ENCODE measurements at places on chromosomes 4 and X.

- no peak for DNase-seq
These were observed 46.7 kb downstream of the GPRASP3 start for GRCh38 chrX:102767287-102767686.

DNA sequence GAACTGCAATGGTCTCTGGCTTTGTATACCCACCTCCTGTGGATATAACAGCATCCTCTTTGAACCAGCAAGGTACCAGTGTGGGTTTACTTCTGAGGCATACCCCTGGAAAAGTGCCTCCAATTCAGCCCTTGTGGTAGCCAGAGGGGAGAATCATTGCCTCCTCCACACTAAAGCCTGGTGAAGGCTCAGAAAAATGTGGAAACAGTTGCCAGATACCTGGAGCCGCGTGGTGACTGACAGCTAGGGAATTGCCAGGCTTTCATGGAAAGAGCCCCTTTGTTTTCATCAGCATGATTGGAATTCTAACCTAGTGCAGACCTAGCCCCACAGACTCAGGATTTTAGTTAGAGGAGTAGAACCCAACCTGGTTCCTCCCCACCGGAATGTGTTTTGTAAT lies 168.6 kb upstream of the KLF3 start:
- no peak for DNase-seq

- no peak for DNase-seq
These were observed 254.5 kb downstream of the UNC5C start for GRCh38 chr4:95294321-95294720.

- no peak for DNase-seq
These were observed 182.1 kb upstream of the NUDT6 start for GRCh38 chr4:123104310-123105025.

DNA sequence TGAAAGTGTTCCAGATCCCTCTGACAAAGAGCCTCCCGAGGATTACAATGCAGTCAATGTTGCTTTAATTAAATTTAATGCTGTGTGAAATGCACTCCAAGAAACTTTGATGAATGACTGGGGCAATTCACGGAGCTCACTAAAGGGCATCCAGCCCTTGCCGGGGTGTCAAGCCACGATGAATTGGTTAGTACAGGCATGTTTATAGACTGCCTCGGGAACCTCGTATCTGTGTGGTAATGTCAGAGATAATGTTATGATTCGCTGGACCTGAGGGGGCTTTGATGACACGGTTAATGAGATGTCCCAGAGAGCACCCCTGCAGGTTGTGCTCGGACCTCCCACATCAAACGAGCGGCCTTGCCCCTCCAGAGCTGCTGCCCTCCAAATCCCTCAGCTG lies 428.8 kb downstream of the NKX6-1 start:
- peak; percentile 3 for DNase-seq

GRCh38 chrX:638482-639131 lies 8.0 kb downstream of the SHOX start:
- DNase-seq: no peak

- no peak for DNase-seq
These were observed 64.8 kb downstream of the TSC22D3 start for GRCh38 chrX:107710617-107711391.

DNA sequence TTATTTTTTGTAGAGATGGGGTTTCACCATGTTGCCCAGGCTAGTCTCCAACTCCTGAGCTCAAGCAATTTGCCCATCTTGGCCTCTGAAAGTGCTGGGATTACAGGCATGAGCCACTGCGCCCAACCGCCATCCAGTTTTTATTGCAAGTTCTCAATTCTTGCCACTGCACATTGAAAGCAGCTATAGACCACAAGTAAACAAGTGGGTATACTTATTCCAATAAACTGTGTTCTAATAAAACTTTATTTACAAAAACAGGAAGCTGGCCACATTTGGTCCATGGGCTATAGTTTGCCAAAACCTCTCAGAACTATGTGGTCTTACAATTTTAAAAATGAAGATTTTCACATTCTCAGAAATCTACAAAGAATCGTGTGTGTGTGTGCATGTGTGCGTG lies 313.6 kb upstream of the RASGEF1B start:
- no peak for DNase-seq

- no peak for DNase-seq
These were observed 42.0 kb downstream of the SOD3 start for GRCh38 chr4:24837336-24837735.

- DNase-seq: no peak
These were observed 10.7 kb downstream of the CLNK start for GRCh38 chr4:10673817-10674369.

GRCh38 chr4:170773709-170774273 lies 684.0 kb upstream of the AADAT start:
- DNase-seq: no peak

GRCh38 chrX:116757491-116757890 lies 294.7 kb upstream of the CT83 start:
- no peak for DNase-seq

DNA sequence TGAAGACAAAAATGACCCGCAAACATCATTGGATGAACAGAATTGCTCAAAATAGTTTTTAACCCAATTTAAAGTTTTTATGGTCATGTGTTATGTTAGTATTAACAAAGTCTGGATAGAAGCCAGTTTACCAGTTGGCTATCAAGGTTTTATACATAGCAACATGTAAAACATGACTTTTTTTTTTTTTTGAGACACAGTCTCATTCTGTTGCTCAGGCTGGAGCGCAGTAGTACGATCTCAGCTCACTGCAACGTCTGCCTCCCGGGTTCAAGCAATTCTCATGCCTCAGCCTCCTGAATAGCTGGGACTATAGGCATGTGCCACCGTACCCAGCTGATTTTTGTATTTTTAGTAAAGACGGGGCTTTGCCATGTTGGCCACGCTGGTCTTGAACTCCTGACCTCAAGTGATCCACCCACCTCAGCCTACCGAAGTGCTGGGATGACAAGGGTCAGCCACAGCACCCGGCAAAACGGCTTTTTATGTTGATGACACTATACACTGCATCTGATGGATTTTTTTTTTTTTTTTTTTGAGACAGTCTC lies 3.4 kb downstream of the SAT1 start:
- DNase-seq: no peak

- no peak for DNase-seq
These were observed 251.5 kb downstream of the RASL11B start for GRCh38 chr4:53113431-53114225.

- no peak for DNase-seq
These were observed 19.5 kb downstream of the PRKG2 start for GRCh38 chr4:81195475-81195874.

DNA sequence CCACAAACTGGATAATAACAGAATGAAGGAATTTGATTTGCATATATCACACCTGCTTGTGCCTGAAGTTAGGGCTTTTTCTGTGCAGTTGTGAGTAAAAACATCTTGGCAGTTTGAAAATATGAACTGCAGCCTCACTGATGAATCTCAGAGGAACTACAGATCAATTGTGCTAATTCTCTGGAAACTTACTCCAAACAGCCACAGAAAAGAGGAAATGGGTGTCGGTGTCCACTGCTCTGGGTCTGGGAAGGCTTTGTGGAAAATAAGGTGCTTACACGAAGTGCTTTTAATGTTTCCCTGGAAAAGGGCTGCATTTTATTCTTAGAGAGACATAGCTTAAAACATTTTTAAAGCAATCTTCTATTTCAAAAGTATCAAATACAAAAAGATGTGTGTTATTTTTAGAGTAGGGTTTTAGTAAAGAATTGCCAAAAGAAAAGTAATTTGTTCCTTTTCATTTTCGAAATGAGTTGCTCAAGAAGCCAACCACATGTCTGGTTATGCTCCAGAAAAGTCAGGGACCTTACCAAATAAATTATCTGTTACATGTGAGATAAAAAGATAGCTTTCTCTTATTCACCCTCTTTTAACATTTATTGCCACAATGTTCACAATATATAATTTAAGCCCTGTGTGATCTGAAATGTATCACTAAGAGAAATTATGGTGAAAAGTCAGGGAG lies 240.1 kb downstream of the FRAS1 start:
- DNase-seq: no peak

- no peak for DNase-seq
These were observed 966 bp upstream of the KIAA0232 start for GRCh38 chr4:6781561-6781960.

DNA sequence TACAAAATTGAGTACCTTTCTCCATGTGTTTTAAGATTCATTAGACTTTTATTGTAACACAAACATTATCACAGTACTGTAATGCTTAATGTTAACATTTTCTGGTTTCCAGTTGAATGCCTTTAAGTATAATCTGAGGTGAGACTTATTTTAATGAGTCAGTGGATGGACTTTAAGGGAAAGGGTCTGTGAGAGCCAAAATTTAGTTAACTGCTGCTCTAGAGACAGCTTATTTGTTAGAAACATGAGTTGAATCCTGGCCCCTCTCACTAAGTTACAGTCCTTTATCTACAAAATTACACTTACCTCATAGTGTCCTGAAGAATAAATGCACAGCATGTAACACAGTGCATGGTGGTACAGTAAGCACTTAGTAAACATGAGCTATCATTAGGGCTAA lies 66.0 kb downstream of the PGRMC2 start:
- no peak for DNase-seq

- DNase-seq: peak; percentile 18
These were observed at the start of gene SMIM10 for GRCh38 chrX:134990801-134991481. TSS of gene SMIM10 (plus strand) at chrX:134990991. CDS start at chrX:134991096, 105 bp downstream.

DNA sequence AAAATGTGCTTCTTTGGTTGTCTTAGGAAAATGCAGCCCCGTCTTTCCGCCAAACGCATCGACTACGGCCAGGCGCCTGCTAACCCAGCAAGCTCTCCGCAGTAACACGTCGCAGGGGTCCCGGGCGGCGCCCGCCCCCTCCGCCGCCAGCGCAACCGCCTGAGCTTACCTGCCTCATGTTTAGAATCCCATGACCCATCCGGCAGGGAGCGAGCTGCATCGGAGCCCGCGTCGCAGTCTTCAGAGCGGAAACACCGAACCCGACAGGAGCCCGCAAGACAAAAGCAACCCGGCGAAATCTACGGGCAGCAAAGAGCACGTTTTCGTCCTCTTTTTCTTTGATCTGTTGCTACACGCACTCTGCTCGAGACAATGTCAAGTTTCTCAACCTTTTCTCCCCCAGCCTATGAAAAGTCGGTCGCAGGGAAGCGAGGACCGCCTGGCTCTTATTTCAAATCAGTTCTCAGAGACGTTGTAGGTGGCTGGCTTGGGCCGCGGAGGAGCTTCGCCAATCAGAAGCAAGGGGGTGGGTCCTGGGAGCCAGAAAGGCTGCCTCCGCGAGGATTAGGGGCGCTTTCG lies at the start of gene MID1:
MID1 (minus strand) TSS at position 465 of the 579 bp plus-strand sequence. CDS start 53,038 bp downstream, outside the sequence.
- DNase-seq: peak; percentile 46

GRCh38 chr4:38004887-38005286 lies 44.7 kb downstream of the PTTG2 start:
- DNase-seq: no peak

DNA sequence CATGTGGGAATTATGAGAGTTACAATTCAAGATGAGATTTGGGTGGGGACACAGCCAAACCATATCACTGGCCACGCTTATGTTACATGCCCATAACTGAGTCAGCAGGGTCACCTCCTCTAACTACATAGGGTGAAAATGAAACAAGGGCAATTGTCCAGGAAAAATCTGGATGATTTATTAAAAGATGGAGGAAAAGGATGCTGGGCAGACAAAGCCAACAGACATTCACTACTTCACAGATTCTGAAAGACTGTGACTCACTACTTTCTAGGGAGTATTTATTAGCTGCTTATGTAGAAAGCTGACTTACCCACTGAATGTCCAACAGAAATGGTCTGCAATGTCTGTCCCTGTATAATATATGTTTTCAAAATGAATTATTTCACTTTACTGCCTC lies 72.4 kb downstream of the APBB2 start:
- DNase-seq: no peak

DNA sequence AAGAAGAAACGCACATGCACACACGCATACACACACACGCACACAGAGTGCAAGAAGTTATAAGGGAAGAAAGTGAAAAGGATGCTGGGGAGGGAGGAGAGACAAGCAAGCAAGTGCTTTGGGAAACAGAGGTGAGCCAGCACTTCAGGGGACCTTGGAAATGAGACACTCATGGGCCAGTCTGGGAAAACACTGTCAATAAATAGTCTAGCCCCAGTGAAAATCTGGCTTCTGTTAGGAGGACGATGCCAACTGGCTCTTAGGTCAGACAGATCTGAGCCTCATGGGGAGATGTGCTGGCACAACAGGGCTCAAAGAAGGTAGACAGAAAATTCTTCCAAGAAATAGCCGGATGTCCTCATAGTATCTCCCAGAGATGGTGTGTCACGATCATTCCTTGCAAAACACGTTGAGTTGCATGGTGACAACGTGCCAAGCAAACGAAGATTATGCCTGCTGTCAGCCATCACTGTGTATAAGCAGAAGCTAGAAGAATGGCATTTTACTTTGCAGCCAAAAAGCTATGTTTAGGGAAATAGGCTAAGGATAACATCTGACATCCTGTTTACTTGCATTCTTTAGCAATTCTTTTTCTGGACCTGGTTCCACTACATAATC lies 557 bp upstream of the ARHGEF6 start:
- DNase-seq: no peak

DNA sequence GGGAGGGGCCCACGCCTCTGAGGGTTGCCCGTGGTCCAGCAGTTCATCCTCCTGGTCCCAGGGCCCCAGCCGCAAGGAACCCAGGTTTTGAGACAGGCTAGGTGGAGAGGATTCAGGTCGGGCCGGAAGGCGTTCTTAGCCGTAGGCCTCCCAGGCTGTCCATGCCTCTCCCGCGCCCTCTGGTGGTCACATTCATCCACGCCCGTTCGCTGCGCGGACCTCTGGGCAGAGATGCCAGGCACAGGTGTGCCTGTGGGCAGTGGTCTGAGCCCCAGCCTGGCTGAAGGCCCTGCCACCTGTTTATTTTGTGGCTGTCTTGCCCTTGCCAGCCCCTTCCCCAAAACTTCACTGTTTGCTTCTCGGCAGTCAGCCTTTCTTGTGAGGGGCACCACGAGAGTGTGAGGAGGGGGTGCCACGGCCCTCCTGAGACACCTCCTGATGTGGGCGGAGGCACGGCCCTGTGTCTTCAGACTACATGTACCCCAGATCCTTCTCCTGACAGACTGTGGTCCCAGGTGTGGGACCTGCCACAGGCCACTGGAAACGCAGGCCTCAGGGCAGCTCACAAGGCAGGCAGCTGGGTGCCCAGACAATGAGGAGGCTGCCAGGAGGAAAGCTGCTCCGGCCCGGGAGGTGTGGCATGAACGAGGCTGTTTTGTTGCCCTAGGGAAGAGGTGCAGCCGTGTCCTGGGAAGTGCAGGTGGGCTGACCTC lies 5.0 kb downstream of the UVSSA start:
- peak; percentile 92 for DNase-seq
